ENCODE measurements at places on chromosomes 2 and 18.

DNA sequence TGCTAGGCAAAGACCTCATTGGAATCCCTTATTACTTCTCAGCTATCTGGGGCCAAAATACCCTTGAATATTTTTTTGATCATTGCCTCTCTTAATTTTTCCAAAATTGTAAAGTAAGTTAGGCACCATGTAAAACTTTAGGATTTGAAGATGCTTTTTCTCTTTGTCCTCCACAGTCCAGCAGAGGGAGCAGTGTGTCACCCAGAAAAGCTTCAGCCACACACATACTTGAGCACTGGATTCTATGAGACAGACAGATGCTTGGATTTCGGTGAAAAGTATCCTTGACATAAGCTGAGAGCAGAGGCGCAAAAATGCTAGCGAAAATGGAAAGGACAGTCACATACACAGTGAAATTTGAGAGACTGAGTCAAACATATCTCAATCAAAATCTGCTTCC is 74.7 kb upstream of the KCNJ3 start:
- no peak for DNase-seq

DNA sequence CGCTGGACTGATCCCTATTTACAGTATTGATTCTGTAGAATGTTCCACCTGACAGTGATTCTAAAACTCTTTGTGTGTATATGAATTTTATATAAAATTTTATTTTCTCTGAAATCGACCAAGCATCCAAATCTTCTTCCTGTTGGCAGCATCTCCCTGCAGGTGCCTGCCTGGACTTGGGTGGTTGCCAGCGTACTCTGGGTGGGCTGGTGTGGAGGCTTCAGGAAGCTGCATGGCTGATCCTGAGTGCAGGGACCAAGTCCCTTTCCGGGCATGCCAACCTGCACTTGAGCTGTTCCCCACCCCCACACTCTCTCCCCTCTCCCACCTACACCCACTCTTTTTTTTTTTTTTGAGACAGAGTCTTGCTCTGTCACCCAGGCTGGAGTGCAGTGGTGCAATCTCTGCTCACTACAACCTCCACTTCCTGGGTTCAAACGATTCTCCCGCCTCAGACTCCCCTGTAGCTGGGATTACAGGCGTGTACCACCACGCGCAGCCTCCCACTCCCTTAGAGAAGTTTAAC is 53.2 kb upstream of the ALKAL2 start:
- no peak for DNase-seq

DNA sequence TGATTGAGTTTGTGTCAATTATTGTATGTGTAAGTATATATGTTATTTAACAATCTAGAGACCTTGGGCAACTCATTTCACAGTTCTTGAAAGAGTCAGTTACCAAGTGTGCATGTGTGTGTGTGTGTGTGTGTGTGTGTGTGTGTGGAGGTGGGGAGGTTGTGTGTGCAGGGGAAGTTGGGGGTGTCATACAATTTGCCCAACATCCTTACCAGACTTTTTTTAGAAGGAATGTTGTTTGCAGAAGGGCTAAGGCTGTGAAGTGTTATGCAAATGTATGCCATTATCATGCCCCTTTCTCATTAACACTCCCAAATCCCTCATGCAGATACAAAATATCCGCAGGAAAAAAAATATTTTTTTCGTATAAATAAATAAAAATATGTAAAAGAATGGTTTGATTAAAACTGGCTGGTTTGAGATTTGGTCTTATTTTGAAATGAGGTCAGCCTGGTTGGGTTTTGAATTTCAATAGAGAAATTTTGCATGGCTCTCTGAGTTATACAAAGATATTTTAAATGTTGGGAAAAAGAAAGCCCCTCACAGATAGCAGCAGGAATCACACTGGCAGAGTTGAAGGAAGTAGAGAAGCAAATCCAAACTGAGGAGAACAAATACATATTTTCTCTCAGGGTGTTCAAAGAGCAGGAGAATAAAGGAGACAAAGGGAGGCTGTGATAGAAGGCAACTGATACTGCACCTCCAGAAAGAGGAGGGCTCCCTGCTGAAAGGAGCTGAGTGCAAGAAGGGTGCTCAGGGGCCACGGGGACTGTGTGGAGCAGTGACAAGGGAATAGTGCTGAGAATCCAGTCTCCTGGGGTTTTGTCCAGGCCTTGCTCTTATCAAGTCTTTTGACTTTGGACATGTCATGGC is 1365.5 kb upstream of the CELF4 start:
- no peak for DNase-seq

DNA sequence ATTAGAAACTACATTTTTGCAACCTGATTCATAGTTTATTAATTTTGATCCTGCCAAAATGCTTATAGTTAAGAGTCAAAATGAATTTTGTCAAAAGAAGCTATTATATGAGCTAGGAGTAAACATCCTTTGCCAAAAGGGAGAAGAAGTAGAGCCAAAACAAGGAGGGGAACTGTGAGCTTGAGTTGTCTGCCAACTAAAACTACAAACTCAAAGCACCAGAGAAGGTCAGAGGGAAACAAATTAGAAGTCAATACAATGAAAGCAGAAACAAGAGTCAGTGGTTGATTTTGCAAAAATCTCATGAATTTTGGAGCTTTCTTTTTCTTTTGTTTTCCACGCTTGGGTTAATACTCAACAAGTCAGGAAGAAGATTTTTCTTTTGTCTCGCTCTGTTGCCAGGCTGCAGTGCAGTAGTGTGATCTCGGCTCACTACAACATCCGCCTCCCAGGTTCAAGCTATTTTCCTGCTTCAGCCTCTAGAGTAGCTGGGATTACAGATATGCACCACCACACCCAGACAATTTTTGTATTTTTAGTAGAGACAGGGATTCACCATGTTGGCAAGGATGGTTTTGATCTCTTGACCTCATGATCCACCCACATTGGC is 508.5 kb downstream of the RIT2 start:
- DNase-seq = no peak

DNA sequence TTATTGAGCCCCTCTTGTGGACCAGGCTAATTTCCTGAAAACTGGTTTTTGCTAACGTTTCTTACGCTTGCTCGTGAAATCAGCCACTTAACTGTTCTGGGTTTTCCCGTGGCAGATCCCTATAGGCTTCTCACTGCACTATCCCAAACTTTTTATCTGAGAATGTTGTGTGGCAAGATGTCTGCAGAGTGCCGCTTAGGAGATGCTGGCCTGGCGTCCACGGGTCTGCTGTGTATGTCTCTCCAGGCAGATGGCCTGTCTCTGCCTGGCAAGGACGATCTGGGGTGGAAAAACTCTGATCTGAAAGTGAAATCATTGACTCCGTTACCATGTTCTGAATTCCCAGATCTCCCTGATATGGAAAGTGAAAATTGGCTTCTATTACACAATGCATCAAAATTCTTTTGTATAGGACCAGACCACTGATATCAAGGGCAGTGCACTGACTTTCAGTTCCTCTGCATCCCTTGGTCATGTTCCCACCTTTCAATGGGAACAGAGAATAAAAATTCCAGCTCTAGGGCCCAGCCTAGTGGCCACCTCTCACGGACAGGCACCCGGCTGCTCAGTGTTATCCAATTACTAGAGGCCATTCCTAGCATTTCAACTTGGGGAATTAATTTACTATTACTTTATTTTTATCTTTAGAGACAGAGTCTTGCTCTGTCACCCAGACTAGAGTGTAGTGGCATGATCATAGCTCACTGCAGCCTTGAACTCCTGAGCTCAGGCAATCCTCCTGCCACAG is 154.6 kb downstream of the ACOXL start:
- DNase-seq = no peak
